HAP-1 (cell line): ENCODE measurements at places on chromosomes 5 and 9.

GRCh38 chr9:136546697-136547501 is 1.1 kb upstream of the NOTCH1 start:
- no peak for DNase-seq

GRCh38 chr5:42620579-42621216 is 135.9 kb upstream of the CCDC152 start:
- DNase-seq = no peak

- DNase-seq = peak; percentile 34
Measured at GRCh38 chr5:138725153-138725817, 27.9 kb upstream of the CTNNA1 start.

DNA sequence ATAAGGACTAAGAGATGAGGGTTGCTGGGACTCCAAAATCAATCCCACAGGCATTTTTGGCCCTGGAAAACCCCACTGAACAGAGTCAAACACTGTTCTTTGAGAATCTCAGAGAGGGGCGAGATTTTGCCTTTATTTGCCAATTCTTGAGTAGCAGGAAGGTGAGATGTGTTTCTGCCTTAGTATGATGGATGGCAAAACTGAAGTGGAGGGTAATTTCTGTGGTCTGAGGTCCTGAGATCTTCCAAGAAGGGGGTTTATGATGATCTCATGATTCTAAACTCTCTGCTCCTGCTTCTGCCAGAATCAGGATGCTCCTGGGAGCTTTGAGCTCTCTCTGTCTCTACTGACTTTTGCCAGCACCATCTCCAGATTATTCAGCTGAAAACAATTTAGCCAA is 174.8 kb upstream of the CLINT1 start:
- DNase-seq = no peak
